ENCODE measurements at places on chromosomes 1 and 21. TPM values are rescaled to one million over a fixed set of nuclear protein-coding genes. Genes with fewer than 3 reads are reported as not detected.

Gene SGIP1
- polyA plus RNA-seq = not detected

GRCh38 chr1:7589774-7590425 lies 181.2 kb upstream of the VAMP3 start:
- no peak for DNase-seq

DNA sequence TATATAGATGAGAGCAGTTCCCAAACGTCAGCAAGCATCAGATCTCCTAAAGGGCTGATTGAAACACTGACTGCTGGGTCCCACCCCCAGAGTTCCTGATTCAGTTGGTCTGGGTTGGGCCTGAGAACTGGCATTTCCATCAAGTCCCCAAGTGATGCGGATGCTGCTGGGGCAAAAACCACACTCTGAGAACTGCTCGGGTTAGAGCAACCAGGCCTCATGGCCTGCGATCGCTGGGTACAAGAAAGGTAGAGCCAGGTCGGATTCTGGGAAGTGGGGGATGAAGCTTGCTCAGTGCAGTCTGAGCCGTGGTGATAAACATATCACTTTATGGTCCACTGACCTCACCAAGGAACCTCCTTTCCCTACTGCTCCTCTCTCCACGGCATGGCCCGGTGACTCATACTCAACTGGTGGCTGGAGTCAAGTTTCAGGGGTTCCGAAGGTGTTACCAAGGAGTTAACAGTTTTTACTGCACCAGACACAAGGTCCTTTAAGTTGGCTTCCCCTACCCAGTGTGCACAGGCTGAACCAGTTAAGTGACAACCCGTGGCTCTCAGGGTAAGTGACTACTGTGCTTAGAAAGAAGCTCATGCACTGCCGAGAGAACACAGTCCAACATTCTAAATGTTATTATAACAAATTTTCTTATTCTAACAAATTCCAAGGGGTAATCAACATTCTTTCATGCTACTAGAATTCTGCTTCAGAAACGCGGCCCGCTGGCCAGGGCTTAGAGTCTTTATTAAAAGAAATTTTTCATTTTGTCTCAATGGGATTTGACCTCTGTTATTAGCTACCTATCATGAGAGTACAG lies 153.5 kb downstream of the TGFBR3 start:
- DNase-seq = no peak

- no peak for DNase-seq
These were observed 2219.4 kb downstream of the NCAM2 start for GRCh38 chr21:23217597-23217996.

DNA sequence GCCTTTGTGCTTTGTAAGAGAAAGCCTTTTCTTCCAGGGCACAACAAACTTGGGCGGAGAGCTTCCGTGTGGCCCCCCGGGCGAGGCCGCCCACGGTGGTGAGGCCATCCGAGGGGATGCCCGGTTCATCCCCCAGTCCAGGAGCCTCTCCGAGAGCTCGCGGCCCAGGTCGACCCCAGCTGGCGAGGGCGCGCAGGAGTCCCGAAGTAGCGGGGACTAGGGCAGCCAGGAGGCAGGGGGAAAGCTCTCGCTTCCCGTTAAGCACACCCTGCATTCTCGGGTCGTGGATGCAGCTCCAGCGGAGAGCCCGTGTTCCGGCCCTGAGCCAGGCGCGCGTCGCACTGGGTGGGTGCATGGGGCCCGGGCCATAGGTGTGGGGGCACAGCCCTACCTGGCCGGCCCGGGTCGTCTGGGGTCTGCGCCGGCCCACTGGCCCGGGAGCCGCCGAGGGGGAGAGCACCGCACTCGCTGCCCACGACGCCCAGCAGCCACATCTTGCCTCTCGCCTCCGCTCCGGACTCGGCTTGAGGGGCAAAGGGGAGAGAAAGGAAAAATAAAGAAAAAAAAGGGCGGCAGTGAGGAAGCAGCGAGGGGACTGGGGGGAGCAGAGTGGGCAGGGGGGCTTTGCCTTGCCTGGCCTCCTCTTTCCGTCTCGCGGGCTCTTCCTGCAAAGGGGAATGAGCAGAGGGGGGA lies 1.8 kb downstream of the RNF220 start:
- no peak for DNase-seq

GRCh38 chr1:165371588-165372225 lies 15.2 kb upstream of the LMX1A start:
- DNase-seq = no peak

DNA sequence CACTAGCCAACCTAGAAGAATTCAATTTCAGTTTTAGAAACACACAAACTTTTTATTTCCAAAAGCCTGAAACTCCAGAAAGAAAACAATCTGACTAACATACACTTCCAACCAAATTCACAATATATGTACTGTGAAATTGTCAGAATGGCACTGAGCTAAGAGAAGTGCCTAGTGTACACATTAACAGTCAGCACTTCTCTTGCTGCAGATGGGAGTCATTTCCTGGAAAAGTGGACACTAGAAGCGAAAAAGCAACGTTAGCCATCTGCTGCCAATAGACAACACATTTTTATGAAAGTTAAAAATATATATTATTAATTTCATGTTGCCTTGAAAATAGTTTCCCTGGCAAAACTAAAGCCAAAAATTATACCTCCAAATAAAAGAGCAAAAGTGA lies 66.1 kb downstream of the EPS15 start:
- DNase-seq = no peak

DNA sequence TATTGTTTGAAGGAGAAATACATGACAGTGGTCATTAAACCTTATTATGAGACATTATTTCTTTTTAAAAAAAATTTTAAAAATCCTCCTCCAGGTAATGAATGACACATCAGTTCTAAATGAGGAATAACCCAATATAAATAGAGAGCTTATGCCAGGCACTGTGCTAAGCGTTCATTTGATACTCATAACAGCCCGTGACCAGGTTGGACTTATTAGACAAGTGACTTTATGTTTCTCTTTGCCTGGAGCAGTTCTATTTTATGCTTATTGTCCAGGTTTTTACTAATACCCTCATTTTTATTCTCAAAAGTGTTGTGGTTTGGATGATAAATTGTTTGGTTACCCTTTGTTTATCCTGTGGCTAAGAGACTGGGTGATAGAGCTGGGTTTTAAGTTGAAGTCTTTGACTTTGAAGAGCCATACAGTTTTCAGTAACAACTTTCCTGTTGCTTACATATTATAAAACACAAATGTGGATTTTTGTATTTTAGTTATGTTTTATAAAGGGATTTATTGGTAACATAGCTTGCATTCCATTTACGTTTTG lies 84.2 kb downstream of the RABGAP1L start:
- no peak for DNase-seq

DNA sequence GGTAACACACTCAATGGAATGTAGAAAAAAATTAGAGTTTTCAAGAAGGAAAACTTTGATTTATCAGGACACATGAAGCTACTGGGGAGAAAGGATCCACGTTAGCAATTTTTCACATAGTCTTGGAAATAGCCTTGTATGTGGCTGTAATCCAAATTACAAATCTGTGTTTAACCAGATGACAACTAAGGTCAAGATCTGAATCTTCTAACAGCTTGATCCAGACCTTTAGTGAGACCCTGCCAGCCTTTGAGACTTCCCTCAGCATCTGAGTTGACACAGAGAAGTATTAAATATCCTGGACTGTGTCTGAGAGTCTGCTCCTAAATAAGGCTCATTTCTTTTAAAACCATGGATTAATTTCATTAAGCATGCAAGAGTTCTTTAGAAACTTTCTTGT lies 135.9 kb upstream of the KCNK2 start:
- no peak for DNase-seq

DNA sequence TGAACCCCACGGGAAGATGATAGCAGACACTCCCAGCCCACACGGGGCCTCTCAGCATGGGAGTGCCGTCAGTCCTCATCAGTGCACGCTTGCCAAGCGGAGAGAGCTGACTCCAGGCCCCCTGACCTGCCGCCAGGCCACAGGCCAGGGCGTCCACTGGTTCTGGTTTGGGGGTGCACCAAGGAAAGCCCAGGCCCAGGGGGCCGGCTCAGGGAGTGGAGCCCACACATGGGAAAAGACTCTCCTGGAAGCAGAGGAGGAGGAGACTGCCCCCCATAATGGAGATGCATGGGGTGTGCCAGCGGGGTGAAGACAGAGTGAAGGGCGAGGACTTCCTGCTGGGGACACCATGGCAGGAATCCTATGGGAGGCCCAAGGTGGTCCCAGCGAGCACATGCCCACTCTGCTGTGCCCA lies 6.4 kb downstream of the TRIM11 start:
- DNase-seq = no peak

Gene C4BPA
- polyA plus RNA-seq = not detected

Gene CFHR2
- not detected for polyA plus RNA-seq

DNA sequence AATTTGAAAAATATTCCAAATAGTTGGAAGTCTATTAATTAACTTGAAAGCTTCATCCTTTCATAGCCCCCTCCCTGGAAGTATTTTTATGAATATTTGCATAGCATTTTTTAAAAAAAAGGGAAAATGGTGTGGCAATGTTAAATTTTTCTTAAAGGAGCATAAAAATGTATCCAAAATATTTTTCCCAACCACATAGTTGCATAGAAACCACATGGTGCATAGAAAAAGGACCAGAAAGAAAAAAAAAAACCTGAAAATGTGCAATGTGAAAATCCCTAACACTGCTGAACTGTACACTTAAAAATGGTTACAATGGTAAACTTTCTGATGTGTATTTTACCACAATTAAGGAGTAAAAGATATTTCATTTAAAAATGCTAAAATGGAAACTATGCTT lies 8.0 kb downstream of the C1orf167 start:
- DNase-seq = no peak

GRCh38 chr1:198105185-198105584 lies 51.6 kb upstream of the NEK7 start:
- no peak for DNase-seq

Gene RRP15
- 12.8 TPM for polyA plus RNA-seq

GRCh38 chr1:63674238-63674864 lies 81.1 kb downstream of the PGM1 start:
- DNase-seq = no peak

GRCh38 chr1:221451741-221452140 lies 290.1 kb downstream of the DUSP10 start:
- no peak for DNase-seq

GRCh38 chr1:43349594-43350306 lies 9.0 kb upstream of the CDC20 start:
- DNase-seq = no peak

- no peak for DNase-seq
These were observed 107.6 kb downstream of the SNX7 start for GRCh38 chr1:98769162-98769561.

Gene ZYG11A
- polyA plus RNA-seq = not detected

DNA sequence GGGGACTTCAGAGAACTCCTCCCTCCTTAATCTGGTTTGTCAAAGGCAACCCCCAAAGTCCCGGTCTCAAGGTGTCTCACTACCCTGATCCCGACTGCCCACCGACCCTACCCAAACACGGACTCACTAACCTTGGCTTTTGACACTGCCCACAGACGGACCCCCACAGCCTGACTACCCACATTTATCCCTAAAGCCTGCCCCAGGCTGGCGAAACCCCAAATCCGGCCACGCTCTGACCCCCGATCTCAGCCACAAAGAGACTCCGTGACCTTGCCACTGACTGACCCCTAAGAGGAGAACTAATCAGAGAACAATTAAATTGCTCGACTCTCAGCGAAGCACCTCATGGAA lies 5.2 kb downstream of the ID3 start:
- DNase-seq = no peak

Gene LMOD1
- polyA plus RNA-seq = not detected

Gene DISC1
- polyA plus RNA-seq = 4.5 TPM

DNA sequence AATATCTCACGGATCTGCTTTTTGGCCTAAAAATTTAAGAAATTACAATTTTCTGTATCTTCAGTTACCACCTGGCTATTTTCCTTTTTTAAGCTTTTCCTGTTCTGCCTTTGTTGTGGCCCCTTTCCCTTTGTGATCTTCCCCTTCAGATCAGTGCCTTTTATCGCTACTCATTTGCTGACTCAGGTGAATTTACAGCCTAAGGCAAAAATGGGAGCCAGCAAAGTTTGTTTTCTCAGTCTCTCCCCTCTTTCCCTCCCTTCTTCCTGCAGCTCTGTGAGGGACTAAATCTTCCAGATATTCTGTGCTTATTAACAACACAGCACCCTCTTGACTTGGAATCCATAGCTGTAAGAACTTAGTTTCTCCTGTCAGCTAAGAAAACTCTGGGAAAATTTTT lies 5.3 kb upstream of the PRRC2C start:
- DNase-seq = no peak

DNA sequence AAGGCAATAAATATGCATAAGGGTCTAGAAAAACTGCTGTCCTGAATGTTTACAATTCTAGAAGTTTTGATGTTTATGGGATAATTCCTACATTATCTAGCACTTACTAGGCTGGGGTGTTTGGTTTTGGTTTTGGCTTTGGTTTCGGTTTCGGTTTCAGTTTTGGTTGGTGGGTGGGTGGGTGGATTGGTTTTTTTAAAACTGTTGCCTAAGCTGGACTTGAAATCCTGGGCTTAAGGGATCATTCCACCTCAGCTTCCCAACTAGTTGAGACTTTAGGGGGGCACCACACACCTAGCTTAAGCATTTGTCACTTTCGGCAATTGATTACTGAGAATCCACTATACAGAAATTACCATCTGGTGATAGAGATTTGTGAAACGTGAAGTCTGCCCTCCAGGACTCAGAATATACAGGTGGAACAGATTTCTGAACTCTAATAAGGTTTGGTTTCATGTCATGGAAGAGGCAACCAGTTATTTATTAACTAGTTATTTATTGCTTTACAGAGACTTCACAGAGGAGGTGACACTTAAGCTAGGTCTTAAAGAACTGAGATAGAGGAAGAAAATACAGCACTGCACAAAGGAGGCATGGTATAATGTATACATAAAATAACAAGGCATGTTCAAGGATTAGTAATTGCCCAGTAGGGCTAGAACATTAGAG lies 69.6 kb downstream of the PIK3R3 start:
- peak; percentile 13 for DNase-seq

DNA sequence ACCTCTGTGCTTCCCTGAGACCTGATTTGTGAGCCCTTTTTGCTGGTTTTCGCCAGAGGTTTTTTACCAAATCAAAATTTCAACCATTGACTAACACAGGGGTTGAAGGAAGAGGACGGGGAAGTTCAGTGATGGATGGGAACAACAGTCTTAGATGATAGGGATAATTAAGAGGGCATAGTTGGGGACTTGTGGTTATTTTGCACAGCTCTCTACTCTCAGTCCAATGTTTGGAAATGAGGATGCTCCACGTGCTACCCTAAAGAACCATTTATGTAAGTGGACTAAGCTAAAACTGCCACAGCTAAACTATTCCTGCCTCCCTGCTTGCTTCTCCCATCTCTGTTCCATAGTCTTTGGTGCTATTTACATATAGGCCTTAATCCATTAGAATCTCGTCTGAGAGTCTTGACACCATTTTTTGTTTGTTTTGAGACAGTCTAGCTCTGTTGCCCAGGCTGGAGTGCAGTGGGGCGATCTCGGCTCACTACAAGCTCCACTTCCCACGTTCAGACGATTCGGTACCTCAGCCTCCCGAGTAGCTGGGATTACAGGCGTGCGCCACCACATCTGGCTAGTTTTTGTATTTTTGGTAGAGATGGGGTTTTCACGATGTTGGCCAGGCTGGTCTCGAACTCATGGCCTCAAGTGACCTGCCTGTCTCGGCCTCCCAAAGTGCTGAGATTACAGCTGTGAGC lies 684 bp upstream of the MCL1 start:
- no peak for DNase-seq

Gene KCND3
- polyA plus RNA-seq = 0.05 TPM

Gene PAFAH2
- polyA plus RNA-seq = 10.1 TPM

Gene KRTAP6-1
- not detected for polyA plus RNA-seq

- DNase-seq = no peak
These were observed 17.6 kb downstream of the ACKR1 start for GRCh38 chr1:159222075-159222865.

Measured in CD4-positive, alpha-beta memory T cell (primary cell).